ENCODE measurements at places on chromosomes 16 and 17. TPM values are rescaled to one million over a fixed set of nuclear protein-coding genes. Genes with fewer than 3 reads are reported as not detected.

GRCh38 chr16:21646091-21646490 lies 6.3 kb downstream of the IGSF6 start:
- no peaks in the 10 kb centered on the region for H3K36me3 ChIP-seq
- DNase-seq, result no peak
- peak overlapping the region; percentile 47 for H3K4me3 ChIP-seq
- peak overlapping the region; percentile 88 for H3K27ac ChIP-seq

GRCh38 chr17:81193470-81194224 lies 27.6 kb upstream of the AATK start:
- H3K4me3 ChIP-seq, result no peak overlapping the region
- H3K27ac ChIP-seq, result no peak overlapping the region
- no peaks in the 10 kb centered on the region for H3K27me3 ChIP-seq
- DNase-seq, result no peak

DNA sequence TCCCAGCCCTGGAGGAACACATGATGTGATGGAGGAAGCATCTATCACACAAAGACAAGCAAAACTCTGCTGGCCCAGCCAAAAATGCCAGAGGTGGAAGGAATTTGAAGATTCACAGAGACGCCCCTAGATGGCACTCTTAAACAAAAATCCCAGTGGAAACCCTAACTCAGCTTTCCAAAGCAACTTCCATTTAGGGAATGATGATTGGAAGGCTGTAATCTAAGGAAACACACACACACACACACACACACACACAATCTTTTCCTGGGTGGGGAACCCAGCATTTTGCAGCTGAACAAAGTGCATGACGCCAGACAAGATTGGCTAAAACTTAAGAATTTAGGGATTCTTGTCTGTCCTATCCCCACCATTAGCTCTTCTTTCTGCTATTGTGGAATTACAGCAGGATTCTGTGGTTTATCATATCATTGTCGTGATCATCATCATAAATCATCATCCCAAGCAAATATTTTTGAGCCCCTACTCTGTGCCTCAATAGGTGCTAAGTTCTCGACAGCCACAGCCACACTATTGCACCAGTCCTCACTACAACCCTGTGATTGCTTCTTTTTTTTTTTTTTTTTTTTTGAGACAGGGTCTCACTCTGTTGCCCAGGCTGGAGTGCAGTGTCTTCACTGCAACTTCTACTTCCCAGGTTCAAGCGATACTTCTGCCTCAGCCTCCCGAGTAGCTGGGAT lies 1.6 kb upstream of the LDAF1 start:
- H3K4me3 ChIP-seq, result no peak overlapping the region
- H3K36me3 ChIP-seq, result no peaks in the 10 kb centered on the region
- peaks cover 5% of the 10 kb centered on the region for H3K4me1 ChIP-seq
- H3K27me3 ChIP-seq, result peaks cover 1% of the 10 kb centered on the region

GRCh38 chr16:64627288-64627687 lies 494.6 kb downstream of the CDH11 start:
- no peak overlapping the region for H3K27ac ChIP-seq
- no peaks in the 10 kb centered on the region for H3K36me3 ChIP-seq
- H3K4me3 ChIP-seq, result no peak overlapping the region
- no peaks in the 10 kb centered on the region for H3K27me3 ChIP-seq

GRCh38 chr17:72538901-72539352 lies 418.1 kb downstream of the SOX9 start:
- no peak for DNase-seq
- H3K27ac ChIP-seq, result no peak overlapping the region
- no peak overlapping the region for H3K4me3 ChIP-seq
- H3K4me1 ChIP-seq, result peaks cover 3% of the 10 kb centered on the region

DNA sequence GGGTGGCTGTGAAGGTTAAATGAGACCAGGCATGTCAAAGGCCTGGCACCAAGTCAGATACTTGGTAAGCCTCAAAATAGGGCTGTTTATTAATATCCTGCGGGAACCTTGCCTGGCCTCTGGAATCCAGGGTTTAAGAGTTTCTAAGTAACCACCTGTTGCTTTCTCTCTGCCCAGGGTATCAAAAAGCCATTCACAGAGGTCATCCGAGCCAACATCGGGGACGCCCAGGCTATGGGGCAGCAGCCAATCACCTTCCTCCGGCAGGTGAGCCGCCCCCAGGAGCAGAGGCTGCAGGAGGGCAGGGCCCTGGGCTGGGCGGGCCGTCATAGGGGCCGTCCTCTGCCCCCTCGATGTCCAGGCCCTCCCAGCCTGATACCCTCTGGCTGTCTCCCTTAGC lies 13.3 kb downstream of the GPT2 start:
- DNase-seq, result no peak
- H3K27ac ChIP-seq, result no peak overlapping the region
- no peak overlapping the region for H3K4me3 ChIP-seq
- no peaks in the 10 kb centered on the region for H3K27me3 ChIP-seq
- H3K4me1 ChIP-seq, result no peaks in the 10 kb centered on the region

- H3K4me3 ChIP-seq, result no peak overlapping the region
- H3K4me1 ChIP-seq, result no peaks in the 10 kb centered on the region
- H3K27ac ChIP-seq, result no peak overlapping the region
- H3K36me3 ChIP-seq, result peaks cover 13% of the 10 kb centered on the region
- DNase-seq, result no peak
- no peaks in the 10 kb centered on the region for H3K27me3 ChIP-seq
Measured at GRCh38 chr17:74830861-74831260, 28.8 kb downstream of the GRIN2C start.

- H3K4me1 ChIP-seq, result no peaks in the 10 kb centered on the region
- no peak overlapping the region for H3K4me3 ChIP-seq
- no peaks in the 10 kb centered on the region for H3K27me3 ChIP-seq
- no peak for DNase-seq
Measured at GRCh38 chr16:84247844-84248243, 8.0 kb upstream of the KCNG4 start.

GRCh38 chr17:71405101-71405500 lies 715.7 kb upstream of the SOX9 start:
- no peak for DNase-seq
- H3K27me3 ChIP-seq, result no peaks in the 10 kb centered on the region
- no peak overlapping the region for H3K27ac ChIP-seq
- no peak overlapping the region for H3K4me3 ChIP-seq
- H3K36me3 ChIP-seq, result no peaks in the 10 kb centered on the region

DNA sequence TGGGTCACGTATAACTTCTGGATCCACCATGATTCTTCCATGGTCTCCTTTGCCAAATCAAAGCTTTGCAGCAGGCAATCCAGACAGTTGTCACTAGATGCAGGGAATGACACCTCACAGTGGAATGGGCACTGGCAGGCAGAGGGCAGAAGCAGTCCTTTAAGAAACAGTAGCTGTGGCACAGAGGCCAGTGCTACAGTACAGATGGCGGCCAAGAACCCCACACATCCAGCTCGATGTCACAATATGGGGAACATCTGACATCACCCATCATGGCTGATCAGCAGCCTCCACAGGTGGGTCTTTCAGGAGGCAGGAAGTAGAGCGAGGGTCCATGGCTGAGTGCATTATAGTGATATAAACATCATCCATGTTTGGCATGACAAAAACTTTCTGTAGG lies 18.8 kb upstream of the ERN1 start:
- no peak for DNase-seq
- H3K36me3 ChIP-seq, result peaks cover 43% of the 10 kb centered on the region
- peaks cover 14% of the 10 kb centered on the region for H3K4me1 ChIP-seq
- H3K4me3 ChIP-seq, result no peak overlapping the region
- H3K27ac ChIP-seq, result no peak overlapping the region
- H3K27me3 ChIP-seq, result no peaks in the 10 kb centered on the region

GRCh38 chr17:12866244-12866643 lies 76.9 kb downstream of the ARHGAP44 start:
- no peak overlapping the region for H3K27ac ChIP-seq
- H3K27me3 ChIP-seq, result no peaks in the 10 kb centered on the region
- H3K4me3 ChIP-seq, result no peak overlapping the region
- DNase-seq, result no peak

GRCh38 chr16:49912721-49913120 lies 56.8 kb upstream of the ZNF423 start:
- H3K4me1 ChIP-seq, result no peaks in the 10 kb centered on the region
- no peak overlapping the region for H3K27ac ChIP-seq
- no peak for DNase-seq
- no peak overlapping the region for H3K4me3 ChIP-seq
- H3K36me3 ChIP-seq, result no peaks in the 10 kb centered on the region

DNA sequence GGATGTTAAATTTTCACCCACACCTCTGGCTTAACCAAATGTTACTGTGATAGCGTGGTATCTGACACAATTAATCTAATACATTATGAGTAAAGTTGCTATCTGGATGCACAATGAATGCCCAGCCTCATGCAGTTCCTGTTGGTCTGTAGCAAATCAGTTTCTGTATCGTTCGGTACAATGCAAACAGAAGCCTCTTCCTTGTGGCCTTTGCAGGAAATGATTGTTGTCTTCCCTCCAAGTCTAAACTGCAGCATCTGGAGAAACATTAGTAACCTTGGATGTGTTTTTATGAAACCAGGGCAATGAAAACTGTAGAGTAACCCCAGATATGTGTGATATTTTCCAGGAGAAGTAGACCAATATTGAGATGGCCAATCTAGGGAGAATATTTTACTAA lies 46.8 kb downstream of the CYB561 start:
- no peaks in the 10 kb centered on the region for H3K4me1 ChIP-seq
- no peak overlapping the region for H3K4me3 ChIP-seq
- H3K36me3 ChIP-seq, result peaks cover 2% of the 10 kb centered on the region

DNA sequence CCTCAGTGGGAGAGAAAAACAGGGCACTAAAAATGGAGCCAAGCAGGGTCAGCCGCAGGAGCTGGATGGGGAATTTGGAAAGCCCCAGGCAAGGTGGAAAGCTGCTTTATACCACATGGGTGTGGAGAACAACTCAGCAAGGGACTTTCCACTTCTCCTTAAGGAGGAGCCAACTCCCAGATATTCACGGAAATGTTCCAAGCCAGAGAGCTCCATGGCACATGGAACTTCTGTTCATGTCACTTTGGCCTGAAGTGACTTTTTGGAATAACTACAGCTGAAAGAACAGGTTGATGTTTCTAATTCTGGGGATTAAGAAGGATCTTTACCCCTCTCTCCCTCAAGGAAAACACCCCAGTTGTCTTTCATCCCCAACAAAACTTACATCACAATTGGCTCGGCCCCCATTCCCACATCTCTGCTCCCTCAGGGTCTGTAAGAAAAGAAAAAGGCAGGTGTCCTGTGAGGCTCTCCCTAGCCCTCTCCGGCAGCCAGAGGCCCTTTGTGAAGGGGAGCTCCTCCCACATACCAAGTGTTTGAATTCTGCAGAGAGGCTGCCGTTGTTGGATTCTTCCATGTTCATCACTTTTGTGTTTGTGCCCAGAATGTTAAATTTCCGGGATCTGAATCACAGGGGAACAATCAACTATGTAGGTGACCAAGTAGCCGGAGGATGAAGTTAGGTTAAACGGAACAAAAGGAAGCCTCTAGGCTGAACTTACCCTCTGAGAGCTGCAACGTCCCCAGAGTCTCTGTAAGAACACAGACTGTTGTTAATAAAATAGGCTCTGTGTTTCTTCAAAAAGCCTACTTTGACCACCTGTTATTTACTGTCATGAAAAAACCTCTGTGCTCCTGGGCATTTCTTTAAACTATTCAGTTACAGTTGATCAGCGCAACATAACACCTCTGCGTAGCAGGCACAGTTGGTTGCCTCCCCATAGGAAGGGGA lies 41.0 kb downstream of the STAT5A start:
- H3K27ac ChIP-seq, result no peak overlapping the region
- no peaks in the 10 kb centered on the region for H3K4me1 ChIP-seq
- no peak for DNase-seq

DNA sequence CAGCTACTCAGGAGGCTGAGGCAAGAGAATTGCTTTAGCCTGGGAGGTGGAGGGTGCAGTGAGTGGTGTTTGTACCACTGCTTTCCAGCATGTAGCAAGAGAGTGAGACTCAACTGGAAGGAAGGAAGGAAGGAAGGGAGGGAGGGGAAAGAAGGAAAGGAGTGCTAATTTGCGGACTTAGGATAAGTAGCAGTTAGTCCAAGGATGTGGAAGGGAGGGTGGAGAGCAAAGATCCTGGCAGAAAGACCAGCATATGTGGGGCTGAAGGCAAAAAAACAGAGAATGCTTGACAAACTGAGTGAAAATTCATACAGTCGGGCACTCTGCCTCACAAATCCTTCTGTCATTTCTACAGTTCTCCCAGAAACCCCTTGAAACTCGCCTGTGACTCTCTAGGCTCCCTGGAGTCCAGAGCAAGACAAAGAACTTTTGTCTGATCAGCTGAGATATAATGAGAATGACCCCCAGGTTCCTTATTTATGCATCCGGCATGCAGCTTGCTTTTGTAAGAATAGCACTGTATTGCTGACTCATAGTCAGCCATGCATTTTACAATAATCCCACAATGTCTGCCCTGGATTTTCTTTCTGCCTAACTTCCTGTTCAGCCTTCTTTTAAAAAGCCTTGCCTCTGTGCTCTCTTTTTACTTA lies 31.5 kb downstream of the CDK5RAP3 start:
- DNase-seq, result no peak
- H3K4me1 ChIP-seq, result no peaks in the 10 kb centered on the region
- no peak overlapping the region for H3K4me3 ChIP-seq
- peaks cover 23% of the 10 kb centered on the region for H3K27me3 ChIP-seq

DNA sequence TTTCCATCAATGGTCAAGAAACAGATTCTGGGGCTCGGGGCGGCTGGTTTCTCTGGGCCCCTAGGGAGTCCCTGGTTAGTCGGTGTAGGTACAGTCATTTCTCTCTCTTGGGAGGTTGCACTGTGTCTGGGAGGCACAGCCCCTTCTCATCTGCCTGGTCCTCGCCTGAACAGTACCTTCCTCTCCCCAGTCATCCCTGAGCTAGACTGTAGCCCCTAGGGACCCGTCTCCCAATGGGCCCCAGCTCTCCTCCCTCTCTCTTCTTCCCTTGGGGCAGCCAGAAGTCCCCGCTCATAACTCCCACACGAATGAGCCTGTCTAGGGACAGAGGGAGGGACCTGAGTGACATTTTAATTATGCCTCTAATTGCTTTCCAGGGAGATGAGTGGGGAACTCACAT lies 20.2 kb upstream of the CPSF4L start:
- H3K4me3 ChIP-seq, result no peak overlapping the region
- peaks cover 17% of the 10 kb centered on the region for H3K27me3 ChIP-seq
- H3K36me3 ChIP-seq, result no peaks in the 10 kb centered on the region
- H3K4me1 ChIP-seq, result no peaks in the 10 kb centered on the region
- H3K27ac ChIP-seq, result no peak overlapping the region

GRCh38 chr16:86095131-86095752 lies 196.3 kb downstream of the IRF8 start:
- H3K27me3 ChIP-seq, result no peaks in the 10 kb centered on the region
- H3K4me1 ChIP-seq, result no peaks in the 10 kb centered on the region
- no peak overlapping the region for H3K4me3 ChIP-seq
- H3K36me3 ChIP-seq, result no peaks in the 10 kb centered on the region
- no peak for DNase-seq

GRCh38 chr17:18905226-18905625 lies 46.7 kb upstream of the SLC5A10 start:
- peaks cover 32% of the 10 kb centered on the region for H3K4me1 ChIP-seq
- no peaks in the 10 kb centered on the region for H3K27me3 ChIP-seq
- H3K4me3 ChIP-seq, result no peak overlapping the region
- H3K27ac ChIP-seq, result no peak overlapping the region
- DNase-seq, result no peak

GRCh38 chr16:84690088-84690819 lies 9.5 kb upstream of the USP10 start:
- no peaks in the 10 kb centered on the region for H3K4me1 ChIP-seq
- no peaks in the 10 kb centered on the region for H3K36me3 ChIP-seq
- no peaks in the 10 kb centered on the region for H3K27me3 ChIP-seq
- H3K4me3 ChIP-seq, result no peak overlapping the region
- no peak overlapping the region for H3K27ac ChIP-seq

TMEM92 gene
- not detected for total RNA-seq

NOMO2 gene
- 90.1 TPM for total RNA-seq

TBC1D3I gene
- total RNA-seq, result 0.55 TPM

RNF167 gene
- 119 TPM for total RNA-seq

EVPLL gene
- total RNA-seq, result not detected

ZP2 gene
- not detected for total RNA-seq

CPHXL2 gene
- not detected for total RNA-seq

NDRG4 gene
- 3.6 TPM for total RNA-seq

SCGB1C2 gene
- not detected for total RNA-seq

All from T-cell (primary cell).